ENCODE measurements at places on chromosomes 12 and 14.
A peak's percentile ranks its signal among the peaks of the same experiment; 100 is the strongest.

DNA sequence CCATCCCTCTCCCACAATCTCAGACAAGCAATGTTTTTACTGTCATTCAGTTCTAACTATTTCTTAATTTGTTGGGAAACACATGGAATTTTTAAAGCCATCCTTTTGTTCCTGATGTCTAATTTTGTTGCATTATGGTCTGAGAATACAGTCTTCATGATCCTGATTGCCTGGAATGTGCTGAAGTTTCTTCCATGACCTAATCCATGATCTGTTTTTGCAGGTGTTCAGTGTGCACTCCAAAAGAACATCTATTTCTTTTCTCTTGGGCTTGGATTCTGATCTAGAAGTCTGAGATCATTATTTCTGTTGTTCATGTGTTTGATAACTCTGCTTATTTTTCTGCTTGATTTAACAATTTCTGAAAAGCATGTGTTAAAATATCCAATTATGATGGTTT is 43.2 kb upstream of the PHC1 start:
- no peak for DNase-seq

GRCh38 chr12:6311822-6312528 is 1.5 kb downstream of the PLEKHG6 start:
- DNase-seq = no peak

GRCh38 chr14:51539571-51540037 is 112.1 kb upstream of the FRMD6 start:
- no peak for DNase-seq

DNA sequence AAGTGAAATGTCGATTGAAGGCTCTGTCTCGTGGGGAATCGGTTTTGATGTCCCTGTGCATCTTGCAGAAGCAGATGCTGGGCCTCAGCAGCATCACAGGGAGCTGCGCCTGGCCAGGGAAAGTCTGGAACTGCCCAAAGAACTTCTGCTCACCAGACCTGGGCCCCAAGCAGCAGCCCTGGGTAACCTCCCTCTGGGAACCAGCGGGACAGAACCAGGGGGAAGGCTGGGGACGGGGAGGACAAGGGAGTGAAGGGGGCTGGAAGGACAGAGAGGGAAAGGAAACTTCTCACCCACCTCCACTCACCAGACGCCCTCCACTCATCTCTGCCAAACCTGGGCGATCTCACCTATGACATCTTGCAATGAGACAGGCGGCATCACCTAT is 26.8 kb upstream of the C14orf180 start:
- DNase-seq = no peak

- DNase-seq = no peak
Measured at GRCh38 chr14:32331206-32331605, 2.1 kb downstream of the AKAP6 start.

DNA sequence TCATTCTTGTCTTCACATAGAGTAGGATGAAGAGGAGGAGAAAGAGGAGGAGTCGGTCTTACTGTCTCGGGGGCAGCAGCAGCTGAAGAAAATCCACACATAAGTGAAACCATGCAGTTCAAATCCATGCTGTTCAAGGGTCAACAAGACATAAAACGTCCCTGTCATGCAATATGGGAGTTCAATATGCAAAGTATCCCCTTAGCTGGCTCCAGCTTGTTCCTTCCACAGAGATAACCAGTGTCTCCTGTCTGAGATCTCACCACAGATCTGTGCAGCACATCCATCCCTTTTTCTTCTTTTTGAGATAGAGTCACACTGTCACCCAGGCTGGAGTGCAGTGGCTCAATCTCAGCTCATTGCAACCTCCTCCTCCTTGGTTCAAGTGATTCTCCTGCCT is 357.5 kb downstream of the GALC start:
- peak; percentile 72 for DNase-seq

GRCh38 chr12:83318386-83319098 is 631.8 kb downstream of the TMTC2 start:
- no peak for DNase-seq

GRCh38 chr12:19307451-19307850 is 131.8 kb upstream of the AEBP2 start:
- DNase-seq = no peak

DNA sequence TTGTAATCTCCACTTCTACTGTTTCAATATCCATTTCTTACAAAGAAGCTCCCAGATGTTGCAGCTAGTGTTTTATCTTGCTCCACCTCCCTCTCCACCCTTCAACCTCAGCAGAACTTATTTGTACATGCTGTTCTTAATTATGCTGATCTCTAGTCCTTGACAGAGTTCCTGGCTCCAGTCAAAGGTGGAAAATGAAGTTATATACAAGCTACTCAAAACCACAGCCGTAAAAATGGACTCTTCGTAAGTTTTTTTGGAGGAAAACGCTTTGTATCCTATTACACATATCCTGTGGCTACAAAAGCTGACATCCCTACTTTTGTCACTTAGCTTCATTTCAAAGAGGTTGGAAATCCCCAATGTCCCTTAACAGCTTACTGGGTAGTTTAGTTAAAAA is 1.3 kb downstream of the CLEC1A start:
- DNase-seq = no peak

DNA sequence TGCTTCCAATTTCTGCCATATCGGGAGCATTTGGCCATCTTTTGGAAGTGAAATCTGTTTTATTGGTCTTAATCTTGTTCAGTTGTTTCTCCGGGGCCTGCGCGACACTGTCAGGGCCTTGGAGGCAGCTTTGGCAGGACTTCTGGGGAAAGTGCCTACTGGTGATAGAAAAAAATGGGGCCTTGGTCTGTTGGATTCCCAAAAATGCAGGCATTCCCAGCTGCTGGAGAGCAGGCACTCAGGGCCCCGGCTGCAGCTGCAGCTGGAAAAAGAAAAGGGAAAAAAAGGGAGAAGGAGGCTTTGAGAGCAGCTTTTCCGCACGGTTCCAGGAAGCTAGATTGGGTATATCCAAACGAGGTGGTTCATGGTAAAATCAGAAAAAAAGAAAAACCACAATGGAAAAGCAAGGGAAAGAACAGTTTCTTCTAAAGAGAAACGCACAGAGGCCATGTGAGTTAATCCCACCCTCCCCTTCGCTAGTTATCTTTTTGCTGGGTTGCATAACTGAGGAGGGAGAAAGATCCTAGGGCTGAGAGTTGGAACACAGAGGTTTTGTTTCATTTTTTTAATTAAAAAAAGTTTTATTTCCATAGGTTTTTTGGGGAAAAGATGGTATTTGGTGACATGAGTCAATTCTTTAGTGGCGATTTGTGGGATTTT is 134.7 kb upstream of the RFLNA start:
- DNase-seq = no peak

DNA sequence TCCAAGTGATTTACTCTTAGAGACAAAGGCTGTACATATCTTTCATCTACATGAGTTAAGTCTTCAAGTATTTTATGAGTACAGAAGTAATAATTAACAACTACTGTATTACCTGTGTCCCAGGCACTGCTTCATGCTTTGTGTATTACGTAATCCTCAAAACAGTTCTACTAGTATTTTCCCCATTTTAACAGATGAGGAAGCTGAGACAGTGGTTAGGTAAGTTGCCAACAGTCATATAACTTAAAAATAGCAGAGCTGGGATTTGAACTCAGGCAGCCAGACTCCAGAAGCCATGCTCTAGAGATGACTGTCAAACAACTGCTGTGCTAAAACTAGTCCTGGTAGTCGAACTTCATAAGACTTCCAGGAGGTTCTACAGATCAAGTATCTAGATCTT is 10.7 kb downstream of the TRMT5 start:
- no peak for DNase-seq

GRCh38 chr12:79274501-79275064 is 410.0 kb downstream of the SYT1 start:
- DNase-seq = no peak

DNA sequence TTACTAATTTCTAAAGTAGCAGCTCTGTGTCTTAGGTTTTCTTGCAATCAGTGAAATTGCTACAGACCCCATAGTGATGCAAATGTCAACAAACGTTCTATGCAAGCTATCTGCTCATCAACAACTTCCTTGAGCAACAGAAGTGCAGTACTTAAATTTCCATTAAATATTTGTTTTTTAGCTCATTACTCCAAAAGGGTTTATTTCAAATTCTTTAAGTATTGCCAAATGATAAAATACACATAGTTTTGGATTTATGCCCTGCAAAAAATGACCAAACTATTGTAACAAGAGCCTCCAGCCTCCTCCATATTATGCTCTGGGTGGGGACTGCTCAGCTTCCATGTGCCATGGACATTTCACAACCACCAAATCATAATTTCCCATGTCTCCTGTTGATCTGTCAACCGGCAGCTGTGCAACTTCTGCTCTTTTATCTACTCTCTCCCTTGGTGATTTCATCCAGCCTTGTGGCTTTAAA is 4.4 kb downstream of the BDKRB1 start:
- no peak for DNase-seq

GRCh38 chr14:43755707-43756106 is 751.4 kb downstream of the FSCB start:
- no peak for DNase-seq

DNA sequence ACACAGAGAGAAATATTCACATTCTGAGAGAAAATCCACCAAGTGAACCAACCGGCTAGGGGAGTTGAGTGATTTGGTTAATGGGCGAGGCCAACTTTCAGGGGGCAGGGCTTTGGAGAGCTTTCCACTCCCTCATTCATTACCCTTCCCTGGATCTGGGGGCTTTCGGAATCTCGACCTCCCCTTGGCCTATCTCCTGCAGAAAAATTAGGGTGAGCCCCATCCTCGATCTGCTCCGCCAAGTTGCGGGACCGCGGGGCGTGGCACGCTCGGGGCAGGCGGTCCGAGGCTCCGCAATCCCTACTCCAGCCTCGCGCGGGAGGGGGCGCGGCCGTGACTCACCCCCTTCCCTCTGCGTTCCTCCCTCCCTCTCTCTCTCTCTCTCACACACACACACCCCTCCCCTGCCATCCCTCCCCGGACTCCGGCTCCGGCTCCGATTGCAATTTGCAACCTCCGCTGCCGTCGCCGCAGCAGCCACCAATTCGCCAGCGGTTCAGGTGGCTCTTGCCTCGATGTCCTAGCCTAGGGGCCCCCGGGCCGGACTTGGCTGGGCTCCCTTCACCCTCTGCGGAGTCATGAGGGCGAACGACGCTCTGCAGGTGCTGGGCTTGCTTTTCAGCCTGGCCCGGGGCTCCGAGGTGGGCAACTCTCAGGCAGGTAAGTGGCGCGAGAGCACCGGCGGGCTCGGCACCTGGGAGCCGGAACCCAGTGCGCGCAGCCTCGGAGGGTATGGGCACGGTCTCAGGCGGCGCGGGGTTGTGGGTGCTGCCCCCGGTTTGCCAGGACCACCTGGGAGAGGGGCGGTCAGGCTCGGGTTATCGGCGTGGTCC is at the start of gene ERBB3:
ERBB3 (plus strand) TSS at position 443 of the 833 bp plus-strand sequence; CDS start at position 579, 136 bp downstream.
- DNase-seq = peak; percentile 79

GRCh38 chr14:77838831-77839511 is 39.1 kb downstream of the ADCK1 start:
- no peak for DNase-seq

DNA sequence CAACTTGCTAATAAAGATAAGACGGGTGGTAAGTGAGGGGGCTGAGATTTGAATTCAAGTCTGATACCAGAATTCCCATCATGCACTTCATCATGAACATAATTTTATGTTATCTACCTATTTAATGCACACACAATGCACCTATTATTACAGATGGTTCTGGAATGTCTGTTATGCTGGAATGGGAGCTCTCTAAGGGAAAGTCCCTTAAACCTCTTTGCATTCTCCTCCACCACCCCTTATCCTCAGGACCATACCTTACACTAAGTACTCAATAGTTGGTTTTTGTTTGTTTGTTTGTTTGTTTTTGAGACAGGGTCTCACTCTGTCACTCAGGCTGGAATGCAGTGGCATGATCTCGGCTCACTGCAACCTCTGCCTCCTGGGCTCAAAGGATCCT is 7.0 kb upstream of the MSI1 start:
- DNase-seq = no peak

- DNase-seq = no peak
Measured at GRCh38 chr14:48251290-48251689, 575.9 kb upstream of the MDGA2 start.

DNA sequence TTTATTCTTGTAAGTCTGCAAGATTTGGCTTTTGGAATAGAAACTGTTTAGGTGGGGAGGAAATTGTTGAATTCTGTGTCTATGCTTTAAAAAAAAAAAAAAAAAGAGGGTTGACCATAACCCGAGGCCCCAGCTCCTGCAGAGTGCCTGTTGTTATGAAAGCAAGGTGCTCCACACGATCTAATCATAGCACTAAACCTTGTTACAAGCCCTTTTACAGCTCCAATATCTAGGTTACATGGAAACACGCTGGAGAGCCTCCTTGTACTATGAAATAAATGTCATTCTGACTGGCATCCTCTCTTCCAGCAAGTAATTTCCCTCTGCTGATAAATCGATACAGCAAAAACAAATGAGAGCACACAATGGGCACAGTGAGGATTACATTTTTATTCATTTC is 303.1 kb upstream of the SOX5 start:
- DNase-seq = no peak

GRCh38 chr12:113831016-113831415 is 135.1 kb downstream of the RBM19 start:
- DNase-seq = no peak

GRCh38 chr14:76866456-76866855 is 40.2 kb downstream of the LRRC74A start:
- DNase-seq = no peak

DNA sequence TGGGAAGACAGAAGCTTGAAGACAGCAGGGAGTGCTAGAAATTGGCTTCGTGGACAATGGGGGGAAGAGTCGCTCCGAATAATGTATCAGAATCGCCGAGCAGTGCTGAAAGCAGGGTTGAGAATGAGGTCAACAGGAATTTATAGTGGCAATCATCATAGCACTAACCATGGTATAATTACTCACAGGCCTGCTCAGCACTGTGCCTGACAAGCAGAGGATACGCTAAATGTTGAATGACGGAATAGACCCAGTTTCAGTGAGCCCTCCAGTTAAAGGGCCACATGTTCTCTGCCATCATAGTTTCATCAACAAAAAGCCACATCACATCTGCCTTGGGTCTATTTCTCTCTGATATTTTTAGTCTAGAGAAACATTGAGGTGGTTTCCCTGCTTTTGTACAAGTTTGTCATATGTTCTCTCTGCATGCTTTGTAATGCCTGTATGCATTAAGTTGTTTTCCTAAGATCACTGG is 130.3 kb upstream of the EGLN3 start:
- DNase-seq = no peak

- peak; percentile 42 for DNase-seq
Measured at GRCh38 chr12:100267603-100268281, 765 bp downstream of the SCYL2 start.

DNA sequence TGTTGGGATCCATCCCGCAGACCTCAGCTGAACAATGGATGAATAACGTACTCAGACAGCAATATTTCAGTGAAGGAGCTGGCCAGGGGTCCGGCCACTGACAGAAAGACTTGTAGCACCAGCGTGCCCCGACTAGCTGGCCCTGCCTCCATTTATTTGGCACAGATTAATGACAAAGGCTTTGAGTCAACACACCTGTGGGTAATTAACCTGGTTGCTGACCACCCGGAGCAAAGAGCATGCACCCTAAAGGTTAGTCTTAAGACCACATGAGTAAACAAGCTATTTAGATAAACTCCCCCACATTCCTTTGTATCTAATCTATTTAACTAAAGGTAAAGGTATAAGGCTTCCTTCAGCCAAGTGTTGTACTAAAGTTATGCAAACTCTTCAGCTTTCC is 868.6 kb downstream of the LRFN5 start:
- DNase-seq = no peak

- DNase-seq = no peak
Measured at GRCh38 chr14:58812050-58812910, 174.5 kb downstream of the DACT1 start.
